Ovary (tissue), 10 donors: ENCODE measurements at places on chromosomes 4 and X.
A peak's percentile ranks its signal among the peaks of the same experiment; 100 is the strongest.

DNA sequence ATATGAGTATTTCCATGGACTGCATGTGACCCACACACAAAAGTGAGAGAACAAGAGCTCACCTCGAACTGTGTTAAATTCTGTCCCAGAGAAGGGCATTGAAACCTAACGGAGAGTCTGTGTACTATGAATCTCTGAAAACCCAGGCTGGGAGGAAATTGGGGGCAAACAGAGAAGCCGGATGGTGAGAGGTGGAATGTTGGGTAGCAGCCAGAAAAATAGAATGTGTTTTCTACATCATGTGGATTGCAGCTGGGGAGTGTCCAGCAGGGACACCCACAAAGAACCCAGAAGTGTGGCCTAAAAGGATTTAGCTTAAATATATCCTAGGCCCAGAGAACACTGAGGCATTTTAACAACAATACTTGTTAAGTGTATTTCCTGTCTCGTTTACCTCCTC lies 38.6 kb downstream of the MND1 start:
- DNase-seq, result no peak

GRCh38 chr4:80387390-80388283 lies 52.1 kb downstream of the CFAP299 start:
- no peak for DNase-seq

GRCh38 chr4:108384544-108384943 lies 215.8 kb upstream of the LEF1 start:
- DNase-seq, result no peak

GRCh38 chrX:40171513-40172400 lies 74.0 kb upstream of the BCOR start:
- peak; percentile 78 for DNase-seq

DNA sequence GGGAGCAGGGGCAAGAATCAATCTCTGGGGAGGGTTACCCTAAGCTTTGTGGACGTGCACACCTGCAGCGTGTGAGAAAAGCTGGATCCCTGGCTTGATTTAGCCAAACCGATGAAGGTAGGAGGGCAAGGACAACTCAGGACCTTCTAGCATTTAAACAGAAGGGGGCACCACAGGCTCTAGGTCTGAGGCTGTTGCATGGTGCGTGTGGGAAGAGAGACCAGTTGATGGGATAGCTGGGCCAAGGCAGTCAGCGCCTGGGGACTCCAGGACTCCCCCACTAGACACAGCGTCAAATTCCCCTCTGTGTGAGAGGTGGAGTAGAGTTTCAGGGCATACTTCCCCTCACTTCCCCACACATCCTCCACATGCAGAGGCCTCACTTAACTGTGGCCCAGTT lies 4.3 kb downstream of the GABRQ start:
- no peak for DNase-seq

DNA sequence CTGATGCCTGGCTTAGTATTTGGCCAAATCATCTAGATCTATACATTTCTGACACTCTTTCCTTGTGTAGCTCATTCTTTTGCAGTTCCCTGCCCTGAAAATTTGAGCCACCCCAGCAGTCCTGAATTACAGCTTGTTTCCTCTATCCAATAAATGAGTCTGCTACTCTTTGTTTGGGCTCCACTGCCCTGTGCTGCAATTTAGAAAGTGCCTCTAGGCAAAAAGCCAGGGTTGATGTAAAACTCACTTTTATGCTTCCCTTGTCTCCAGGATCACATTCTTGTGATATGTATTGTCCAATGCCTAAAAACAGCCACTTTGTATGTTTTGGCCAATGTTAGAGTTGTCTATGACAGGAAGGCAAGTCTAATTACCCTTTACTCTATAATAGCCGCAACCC lies 101.7 kb upstream of the MAP3K15 start:
- DNase-seq, result no peak

DNA sequence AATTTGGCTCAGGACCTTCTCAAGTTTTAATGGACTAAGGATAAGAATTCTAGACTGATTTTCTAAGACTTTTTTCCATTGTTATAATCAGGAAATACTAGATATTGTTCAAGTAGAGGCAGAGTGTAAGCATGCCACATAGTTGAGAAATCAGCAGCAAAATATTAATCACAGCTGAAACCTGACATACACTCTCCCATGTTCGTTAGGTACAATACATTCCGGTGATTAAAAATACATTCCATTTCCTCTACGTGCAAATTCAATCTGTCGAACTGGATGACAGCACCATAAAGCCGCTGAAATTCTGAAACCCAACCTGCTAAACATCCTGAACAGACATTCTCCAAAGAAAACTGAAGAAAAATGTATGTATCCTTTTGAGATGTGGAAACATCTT lies 587.6 kb upstream of the DIPK2B start:
- DNase-seq, result no peak

- no peak for DNase-seq
Measured at GRCh38 chrX:139862208-139862607, 70.6 kb downstream of the ATP11C start.

- no peak for DNase-seq
Measured at GRCh38 chr4:1470393-1470670, 64.1 kb upstream of the NKX1-1 start.

- no peak for DNase-seq
Measured at GRCh38 chr4:102554482-102554881, 53.3 kb downstream of the NFKB1 start.

DNA sequence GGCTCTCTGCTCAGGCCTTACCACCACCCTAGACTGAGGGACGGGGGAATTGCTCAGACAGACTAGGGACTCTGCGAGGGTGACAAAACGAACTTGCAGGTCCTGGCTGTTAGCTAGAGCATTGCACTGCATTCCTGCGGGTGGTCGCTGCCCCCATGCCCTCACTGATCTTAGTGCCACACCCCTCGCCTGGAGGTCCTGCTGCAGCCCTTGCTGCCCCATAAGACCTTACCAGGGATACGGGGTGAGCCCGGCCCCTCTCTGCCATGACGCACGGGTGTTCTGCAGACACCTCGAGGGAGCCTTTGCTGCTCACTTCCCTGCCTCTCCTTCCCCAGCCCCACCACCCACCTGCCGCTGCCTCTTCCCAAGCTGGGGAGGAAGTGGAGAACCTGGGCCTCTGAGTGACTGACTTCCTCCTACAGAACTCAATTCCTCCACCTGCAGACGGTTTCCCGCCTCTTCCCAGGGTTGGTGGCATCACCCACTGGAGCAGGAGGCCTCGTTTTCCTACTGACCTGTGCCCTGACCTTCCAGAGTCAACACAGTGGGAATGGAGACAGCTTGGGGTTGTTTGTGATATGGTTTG lies 19.8 kb upstream of the TBC1D14 start:
- no peak for DNase-seq

DNA sequence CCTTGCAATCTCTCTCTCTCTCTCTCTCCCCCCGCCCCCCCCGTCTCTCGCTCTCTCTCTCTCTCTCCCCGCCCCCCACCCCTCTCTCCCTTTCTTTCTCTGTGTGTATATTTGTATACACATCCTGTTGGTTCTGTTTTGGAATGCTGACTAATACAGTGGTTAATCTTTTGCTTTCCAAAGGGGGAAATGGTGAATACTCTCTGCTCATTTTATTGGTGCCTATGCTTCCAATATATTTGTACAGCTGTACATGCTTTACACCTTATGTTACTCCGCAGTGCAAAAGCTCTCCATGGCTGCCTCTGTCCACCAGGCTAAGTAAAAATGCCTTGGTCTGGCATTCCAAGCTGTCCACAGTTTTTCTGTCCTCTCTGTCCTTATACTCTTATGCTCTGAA lies 158.8 kb downstream of the RBMX2 start:
- no peak for DNase-seq

GRCh38 chrX:2299871-2300270 lies 200.9 kb downstream of the DHRSX start:
- no peak for DNase-seq

DNA sequence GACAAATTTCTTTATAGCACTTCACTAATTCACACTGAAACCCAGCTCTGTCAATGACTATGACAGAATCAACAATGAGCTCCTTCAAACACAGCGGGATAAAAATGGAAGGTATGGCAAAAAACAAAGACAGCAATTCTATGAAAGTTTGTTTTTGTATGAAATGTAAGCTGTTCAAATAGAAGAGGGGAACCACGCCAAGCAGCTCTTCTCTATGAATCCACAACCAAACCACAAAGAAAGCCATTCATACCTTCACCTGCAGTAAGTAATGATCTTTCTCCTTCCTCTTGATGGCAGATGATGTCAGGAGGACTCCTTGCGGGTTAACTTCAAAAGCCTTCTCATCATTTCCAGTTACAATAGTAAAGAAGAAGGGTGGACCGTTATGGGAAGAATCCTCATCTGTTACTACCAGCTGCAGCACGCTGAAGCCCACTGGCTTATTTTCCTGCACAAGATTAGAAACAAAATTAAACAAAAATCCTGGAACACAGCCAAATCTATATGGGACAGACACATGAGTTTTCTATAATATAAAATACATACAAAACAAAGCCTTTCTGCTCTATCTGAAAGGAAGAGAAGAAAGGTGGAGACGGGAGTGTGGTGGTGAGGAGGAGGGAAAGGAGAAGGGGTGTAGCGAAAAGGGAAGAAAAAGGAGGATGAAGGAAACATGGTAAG lies 48.9 kb upstream of the MTNR1A start:
- DNase-seq, result no peak

- no peak for DNase-seq
Measured at GRCh38 chr4:12692815-12693214, 791.3 kb downstream of the RAB28 start.

- DNase-seq, result no peak
Measured at GRCh38 chr4:121233982-121234381, 69.9 kb upstream of the TNIP3 start.

GRCh38 chr4:183118585-183118984 lies 19.5 kb downstream of the WWC2 start:
- DNase-seq, result no peak

GRCh38 chrX:133364865-133365264 lies 50.4 kb downstream of the GPC4 start:
- DNase-seq, result no peak

GRCh38 chr4:99205153-99205979 lies 13.7 kb downstream of the ADH6 start:
- DNase-seq, result no peak

DNA sequence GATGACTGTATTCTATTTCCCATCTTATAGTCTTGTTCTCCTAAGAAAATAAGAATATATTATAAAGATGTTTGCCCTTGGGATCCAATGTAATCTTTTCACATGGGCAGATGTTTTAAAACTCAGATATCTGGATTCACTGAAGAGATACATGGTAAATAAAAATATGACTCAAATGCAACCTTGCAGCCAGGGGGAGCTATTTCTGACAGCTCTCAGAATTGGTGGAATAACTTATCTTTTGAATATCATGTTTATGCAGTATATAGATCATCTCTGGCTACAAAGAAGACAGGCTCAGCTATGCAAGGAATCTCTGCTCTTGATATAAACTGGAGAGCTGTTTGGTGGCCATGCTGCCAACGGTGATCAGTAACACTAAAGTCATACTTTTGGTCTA lies 274.7 kb downstream of the GLUD2 start:
- no peak for DNase-seq

DNA sequence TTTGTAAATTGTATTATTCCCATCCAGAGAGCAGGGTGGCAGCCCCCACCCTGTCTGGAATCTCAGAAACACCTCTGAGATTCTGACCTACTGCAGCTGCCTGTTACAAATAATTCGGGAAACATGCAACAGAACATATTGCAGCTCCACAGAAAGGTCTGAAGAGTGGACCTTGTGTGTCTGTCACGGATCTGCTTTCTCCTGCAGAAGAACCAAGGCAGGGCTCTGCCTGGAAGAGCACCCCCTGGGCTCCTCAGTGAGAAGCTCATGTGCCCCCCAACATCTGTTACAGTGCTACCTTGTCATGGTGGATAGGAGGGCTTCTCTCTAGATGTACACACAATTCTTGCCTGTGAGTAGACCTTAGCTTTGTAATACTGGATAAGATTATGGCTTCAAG lies 286.6 kb upstream of the GATB start:
- no peak for DNase-seq

GRCh38 chr4:102042871-102043802 lies 252.6 kb downstream of the BANK1 start:
- DNase-seq, result no peak
